Prostate gland (tissue), 2 donors: ENCODE measurements at places on chromosomes 1 and 21. TPM values are rescaled to one million over a fixed set of nuclear protein-coding genes. Genes with fewer than 3 reads are reported as not detected.

FLVCR1 gene
- total RNA-seq = 13.4 TPM

KCNJ9 gene
- not detected for total RNA-seq

DNA sequence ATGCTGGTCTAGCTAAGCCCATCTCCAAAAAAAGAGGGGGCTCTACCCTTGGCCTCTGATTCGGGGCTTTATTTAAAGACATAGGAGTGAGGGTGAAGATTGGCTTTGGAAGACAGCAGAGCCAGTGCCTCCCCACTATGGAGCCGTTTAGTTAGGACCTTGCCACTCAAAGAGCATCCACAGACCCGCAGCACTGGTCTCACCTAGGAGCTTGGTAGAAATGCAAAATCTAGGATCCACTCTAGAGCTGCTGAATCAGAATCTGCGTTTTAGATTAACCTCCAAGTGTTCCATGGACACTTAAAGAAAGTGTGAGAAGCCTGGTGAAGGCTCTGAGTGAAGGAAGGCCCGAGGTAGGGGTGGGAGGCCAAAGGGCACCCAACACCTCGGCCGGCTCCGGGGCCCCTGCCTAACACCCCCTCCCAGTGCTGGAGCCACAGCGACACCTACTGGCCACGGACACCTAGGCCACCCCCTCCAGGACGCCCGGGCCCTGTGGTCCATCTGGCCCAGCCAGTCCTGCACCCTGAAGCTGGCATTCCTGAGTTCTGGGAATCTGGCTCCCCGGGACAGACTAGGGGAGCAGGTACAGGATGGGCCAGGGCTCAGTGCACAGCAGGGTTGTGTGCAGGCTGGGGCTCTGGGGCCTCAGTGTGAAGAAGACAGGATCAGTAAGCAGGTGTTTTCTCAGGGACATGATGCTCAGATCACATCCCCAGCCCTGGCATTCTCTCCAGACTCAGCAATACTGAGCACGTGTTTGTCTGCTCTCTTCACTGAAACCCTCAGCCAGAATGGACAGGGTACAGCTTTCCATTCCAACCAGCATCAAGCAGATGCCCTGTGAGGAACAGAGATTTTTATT lies 79.2 kb downstream of the TMEM53 start:
- no peak overlapping the region for H3K4me3 ChIP-seq
- peak; percentile 69 for DNase-seq
- H3K36me3 ChIP-seq = no peaks in the 10 kb centered on the region
- H3K4me1 ChIP-seq = no peaks in the 10 kb centered on the region

- no peaks in the 10 kb centered on the region for H3K27me3 ChIP-seq
- no peak overlapping the region for H3K4me3 ChIP-seq
- no peak for DNase-seq
- no peaks in the 10 kb centered on the region for H3K36me3 ChIP-seq
Measured at GRCh38 chr1:47885062-47885830, 111.9 kb downstream of the TRABD2B start.

DNA sequence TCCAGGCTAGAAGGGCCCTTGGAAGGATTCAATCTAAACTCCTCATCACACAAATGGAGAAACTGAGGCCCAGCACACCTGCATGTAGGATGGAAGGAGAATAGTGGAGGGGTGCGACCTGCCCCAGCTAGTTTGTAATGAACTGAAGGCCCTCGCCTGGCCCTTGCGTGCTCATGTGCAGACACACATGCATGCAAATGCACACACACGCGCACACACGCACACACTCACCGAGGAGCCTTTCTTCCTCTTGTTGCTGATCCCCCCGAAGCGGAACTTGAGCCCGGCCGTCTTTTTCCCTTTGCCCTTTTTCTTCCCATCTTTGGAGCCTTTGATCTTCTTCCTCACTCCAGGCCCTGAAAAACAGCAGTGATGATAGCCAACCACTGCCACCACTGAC lies 27.9 kb downstream of the CHD5 start:
- no peak overlapping the region for H3K4me3 ChIP-seq
- H3K36me3 ChIP-seq = no peaks in the 10 kb centered on the region
- H3K27ac ChIP-seq = no peak overlapping the region
- no peak for DNase-seq
- H3K27me3 ChIP-seq = peaks cover 2% of the 10 kb centered on the region
- no peaks in the 10 kb centered on the region for H3K4me1 ChIP-seq

- H3K27me3 ChIP-seq = no peaks in the 10 kb centered on the region
Measured at GRCh38 chr21:37593015-37593414, 226.4 kb downstream of the DYRK1A start.
